ENCODE measurements at places on chromosomes 1 and 21.

DNA sequence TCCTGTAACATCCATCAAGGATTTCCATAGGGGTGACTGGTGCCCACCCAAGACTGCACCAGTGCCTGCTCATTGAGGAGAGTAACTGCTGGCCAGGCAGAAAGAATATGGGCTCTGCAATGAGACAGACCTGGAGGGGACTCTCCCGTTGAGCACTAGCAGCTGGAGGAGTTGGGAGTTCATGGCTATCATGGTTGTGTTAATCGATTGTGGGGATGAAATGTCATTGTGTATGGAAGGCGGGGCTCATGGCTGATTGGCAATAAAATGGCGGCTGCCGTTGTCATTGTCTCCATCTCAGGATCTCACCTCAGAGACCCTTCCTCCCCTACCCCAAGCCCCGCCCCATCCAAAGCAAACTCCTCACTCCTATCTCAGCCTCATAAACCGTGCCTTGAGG lies 3.9 kb downstream of the TMEM125 start:
- no peak for DNase-seq

GRCh38 chr1:86951430-86951829 lies 37.0 kb downstream of the HS2ST1 start:
- DNase-seq = no peak

DNA sequence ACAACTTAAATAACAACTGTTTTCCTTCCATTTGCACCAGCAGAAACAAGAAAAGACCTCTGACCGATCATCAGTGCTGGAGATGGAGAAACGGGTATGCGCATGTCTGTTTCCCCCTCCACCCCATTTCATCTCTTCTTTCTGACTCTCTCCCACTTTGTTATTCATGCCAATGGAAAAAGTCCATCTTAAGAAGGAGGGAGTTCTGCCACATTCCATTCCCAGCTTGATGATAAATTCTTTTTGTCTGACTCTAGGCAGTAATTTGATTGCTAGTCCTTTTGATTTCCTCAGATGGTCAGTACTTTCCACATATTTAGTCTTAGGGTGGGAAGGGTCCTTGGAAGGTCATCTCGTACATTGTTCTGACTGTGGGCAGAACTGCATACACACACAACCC lies 142.5 kb downstream of the SYT2 start:
- no peak for DNase-seq

GRCh38 chr1:209704584-209704983 lies at the start of gene HSD11B1:
Gene HSD11B1, plus strand, starts transcription at chr1:209704846. Its CDS starts 97 bp downstream, at chr1:209704943.
- DNase-seq = no peak
